Caco-2 (cell line): ENCODE measurements at places on chromosomes 13 and 19. TPM values are rescaled to one million over a fixed set of nuclear protein-coding genes. Genes with fewer than 3 reads are reported as not detected.
A peak's percentile ranks its signal among the peaks of the same experiment; 100 is the strongest.

GRCh38 chr13:98207416-98207815 lies 30.3 kb upstream of the RNF113B start:
- no peak for DNase-seq

GRCh38 chr19:14337510-14337909 lies 43.7 kb upstream of the ADGRE5 start:
- DNase-seq, result no peak

DNA sequence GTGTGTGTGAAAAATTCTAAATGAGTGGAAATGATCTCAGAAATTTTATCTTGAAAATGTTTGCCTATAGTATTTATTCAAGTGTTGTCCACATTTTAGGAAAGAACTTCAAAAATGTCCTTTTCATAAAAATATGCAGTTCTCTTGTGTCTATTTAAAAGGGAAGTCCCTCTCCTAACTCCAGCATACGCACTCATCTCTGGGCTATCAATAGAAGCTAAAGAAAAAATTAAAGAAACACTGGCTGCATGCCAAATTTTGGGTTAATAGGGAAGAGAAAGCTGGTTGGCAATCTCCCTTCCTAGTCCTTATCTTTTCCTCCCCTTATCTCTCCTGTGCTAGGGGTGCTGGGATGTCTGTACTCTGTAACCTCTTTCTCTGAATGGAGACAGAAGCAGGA lies 313.3 kb downstream of the ENOX1 start:
- no peak for DNase-seq

- DNase-seq, result no peak
Observed at GRCh38 chr19:38252385-38252784, 3.8 kb downstream of the PPP1R14A start.

DNA sequence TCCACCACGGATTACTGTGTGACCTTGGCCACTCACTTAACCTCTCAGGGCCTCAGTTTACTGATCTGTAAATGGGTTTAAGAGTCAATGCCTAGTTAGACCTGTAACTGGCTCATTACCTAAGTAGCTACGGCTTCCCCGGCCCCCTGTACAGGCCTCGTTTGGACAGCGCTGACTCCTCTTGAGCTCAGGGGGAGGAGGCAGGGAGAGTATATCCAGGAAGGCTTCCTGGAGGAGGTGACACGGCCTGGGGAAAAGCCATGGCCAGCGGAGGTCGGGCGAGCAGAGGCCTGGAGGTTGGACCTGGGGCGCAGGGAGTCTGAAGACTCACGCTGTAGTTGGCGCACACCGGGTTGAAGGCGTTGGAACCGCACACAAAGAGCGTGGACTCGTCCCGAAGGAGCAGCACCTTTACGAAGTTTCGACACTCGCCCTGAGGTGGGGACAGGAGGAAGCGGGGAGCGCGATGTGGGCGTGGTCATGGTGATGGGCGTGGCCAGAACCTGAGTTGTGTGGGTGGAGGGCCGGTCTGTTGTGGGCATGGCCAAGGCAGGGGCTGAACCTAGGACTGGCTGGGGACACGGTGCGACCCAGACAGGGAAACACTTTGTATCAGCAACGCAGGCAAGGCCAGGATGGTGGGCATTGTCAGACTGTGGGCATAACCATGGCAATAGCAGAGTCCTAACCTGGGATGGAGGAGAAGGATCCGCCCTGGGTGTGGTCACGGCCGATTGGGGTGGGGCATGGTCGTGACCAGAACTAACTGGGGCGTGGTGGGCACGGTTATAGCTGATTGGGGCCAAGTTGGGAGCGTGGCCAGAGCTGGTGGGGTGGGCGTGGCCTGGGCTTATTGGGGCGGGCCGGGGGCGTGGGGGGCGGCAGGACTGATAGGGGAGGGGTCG lies 3.6 kb downstream of the SEMA6B start:
- peak; percentile 70 for DNase-seq

DNA sequence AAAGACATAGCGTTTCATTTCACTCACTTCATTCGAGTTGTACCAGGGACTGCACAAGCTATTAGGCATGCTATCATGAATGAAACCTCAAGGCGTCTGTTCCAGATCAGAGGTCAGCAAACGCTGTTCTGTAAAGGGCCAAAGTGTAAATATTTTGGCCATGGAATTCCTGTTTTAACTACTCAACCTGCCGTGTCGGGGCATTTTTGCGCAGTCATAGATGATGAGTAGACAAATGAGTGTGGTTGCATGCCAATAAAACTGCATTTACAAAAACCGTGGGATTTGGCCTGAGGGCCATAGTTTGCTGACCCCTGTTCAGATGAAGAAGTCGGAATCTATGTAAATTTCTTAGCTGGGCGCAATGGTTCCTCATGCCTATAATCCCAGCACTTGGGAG lies 6.5 kb downstream of the INSR start:
- DNase-seq, result peak; percentile 81

DNA sequence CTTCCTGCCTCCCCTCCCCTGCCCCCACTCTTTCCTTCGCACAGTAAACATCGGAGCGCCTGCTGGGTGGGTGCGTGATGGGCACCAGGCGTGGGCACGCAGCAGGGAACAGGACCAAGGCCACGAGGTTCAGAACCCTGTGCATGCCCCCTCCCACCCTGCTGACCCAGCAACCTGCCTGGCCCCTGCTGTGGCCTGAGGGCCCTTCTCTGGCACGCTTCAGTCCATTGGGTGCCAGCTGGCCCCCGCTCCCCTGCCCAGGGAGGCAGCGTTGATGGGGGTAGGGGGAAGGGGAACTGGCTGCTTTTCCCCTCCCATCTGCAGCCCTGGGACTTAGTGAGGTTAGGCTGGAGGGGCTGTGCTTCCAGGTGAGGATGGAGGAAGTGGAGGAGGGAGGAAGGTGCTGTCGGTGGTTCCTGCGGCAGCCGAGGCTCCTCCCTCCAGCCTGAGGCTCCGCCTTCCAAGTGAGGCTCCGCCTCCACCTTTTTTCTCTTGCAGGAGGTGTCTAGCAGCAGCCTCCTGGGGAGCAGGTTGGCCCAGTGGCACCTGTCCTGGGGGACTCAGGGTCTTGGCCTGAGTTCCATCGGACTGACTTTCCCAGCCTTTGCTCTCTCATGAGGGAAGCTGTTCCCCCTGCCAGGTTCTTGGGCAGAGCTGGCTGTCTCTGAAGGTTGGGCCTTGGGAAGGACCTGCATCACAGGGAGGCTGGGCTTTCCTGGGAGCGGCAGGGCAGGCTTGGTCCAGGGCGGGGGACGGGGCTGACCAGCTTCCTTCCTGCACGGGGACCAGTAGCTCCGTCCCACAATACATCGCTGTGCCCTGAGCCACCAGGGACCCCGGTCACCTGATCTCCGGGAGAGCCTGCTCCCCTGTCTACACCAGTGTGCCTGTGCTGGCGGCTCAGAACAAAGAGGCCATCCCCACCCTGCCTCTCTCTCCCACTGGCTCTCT lies 7.3 kb downstream of the PIAS4 start:
- DNase-seq, result peak; percentile 38

Gene FAM216B
- not detected in 2 replicates for total RNA-seq

Gene WTIP
- total RNA-seq, result 53.3 and 58.0 TPM in 2 replicates
